ENCODE measurements at places on chromosomes 3 and 15.

DNA sequence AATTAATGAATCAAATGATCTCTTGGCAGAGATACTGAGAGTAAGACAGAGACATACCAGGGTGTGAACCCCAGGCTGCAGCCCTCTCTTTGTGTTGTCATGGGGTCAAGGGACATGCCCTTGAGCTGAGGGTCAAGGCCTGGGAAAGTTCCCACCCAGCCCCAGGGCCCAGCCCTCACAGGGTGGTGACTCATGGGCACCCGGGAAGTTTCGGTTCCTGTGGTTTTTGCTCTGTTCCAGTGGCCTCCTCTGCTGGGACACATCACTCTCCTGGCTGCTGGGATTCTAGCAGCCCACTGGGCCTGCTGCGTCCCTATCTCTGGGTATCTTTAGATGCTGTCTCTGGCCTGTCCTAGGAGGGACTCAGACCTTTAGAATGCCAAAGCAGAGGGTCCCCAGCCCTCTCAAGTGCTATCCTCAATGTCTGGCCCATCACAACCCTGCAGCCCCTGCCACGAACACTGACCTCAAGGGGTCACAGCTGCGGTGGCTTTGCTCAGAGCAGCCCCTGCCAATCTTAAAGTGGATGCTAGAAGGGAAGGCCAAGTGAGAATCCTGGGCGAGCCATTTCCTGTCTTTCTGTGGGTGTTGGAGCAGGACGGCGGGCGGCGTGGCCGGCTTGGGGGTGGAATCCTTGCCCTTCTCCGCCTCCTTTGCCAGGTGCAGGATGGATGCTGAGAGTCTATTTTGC lies 148.4 kb upstream of the TLE3 start:
- DNase-seq: no peak

DNA sequence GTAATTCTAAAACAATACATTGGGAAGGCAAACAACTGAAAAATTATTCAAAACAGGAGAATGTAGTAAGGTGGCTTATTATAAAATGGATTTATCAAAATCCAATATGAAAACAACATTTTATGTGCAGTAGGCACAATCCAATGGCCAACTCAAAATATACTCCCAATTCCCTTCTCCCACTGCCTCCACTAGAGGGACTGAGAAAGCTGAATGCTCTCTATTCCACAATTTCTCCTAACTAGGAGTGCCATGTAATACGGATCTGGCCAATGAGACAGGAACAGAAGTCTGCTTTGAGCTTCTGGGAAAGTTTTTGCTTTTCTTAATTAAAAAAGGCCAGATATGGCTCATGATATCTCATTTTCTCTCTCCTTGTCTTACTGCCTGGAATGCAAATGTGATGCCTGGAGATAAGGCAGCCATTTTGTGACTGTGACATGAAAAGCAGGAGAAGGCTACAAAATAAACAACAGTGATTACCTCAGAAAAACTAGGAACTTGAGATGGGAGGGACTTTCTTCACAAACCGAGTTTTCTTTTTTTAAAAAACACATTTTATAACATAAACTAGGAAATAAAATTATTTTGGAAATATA lies 18.8 kb upstream of the VGLL4 start:
- DNase-seq: no peak

DNA sequence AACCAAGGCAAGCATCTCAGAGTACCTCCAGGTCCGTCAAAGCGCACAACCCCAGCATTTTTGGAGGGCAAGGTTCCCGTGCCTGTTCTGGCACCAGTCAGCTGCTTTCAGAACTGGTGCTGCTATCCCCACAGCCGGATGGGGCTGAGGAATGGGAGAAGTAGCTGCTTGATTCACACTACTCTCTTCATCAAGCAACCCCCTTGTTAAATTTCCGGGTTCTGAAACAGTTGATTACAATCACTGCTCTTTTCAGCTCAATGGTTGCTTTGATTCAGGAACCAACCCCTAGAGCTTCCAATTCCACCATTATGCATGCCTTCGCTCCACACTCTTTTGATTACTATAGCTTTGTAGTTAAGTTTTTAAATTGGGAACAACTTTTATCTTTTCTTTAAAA lies 12.3 kb upstream of the UBA7 start:
- DNase-seq: no peak

GRCh38 chr3:133208184-133208583 lies 170.0 kb downstream of the TMEM108 start:
- DNase-seq: no peak

- DNase-seq: peak; percentile 82
These were observed 136.9 kb upstream of the TOPAZ1 start for GRCh38 chr3:44104668-44105321.

DNA sequence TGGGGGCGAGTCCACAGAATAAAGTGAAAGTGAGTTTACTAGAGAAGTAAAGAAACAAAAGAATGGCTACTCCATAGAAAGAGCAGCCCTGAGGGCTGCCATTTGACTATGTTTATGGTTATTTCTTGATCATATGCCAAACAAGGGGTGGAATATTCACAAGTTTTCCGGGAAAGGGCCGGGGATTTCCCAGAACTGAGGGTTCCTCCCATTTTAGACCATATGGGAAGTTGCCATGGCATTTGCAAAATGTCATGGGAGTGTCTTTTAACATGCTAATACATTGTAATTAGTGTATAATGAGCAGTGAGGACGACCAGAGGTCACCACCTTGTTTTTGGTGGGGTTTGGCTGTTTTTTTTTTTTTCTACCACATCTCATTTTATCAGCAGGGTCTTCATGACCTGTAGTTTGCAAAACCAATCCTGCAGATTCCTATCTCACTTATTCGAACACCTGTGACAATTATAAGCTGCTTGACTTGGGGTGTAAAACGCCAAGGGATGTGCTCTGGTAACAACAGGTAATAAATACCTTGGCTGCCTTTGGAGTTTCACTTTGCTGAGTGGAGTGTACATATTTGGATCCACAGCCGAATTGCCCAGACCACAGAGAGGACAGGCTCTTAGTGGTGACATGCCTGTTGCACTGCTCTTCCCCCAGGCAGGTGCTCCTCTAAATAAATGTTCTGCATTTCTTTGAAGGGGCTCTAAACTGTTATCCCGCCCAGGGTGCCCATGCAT lies 43.6 kb downstream of the C2CD4B start:
- DNase-seq: no peak

GRCh38 chr3:13547591-13548371 lies 1.1 kb upstream of the FBLN2 start:
- no peak for DNase-seq

- no peak for DNase-seq
These were observed 165.2 kb downstream of the RORA start for GRCh38 chr15:61063875-61064320.

- DNase-seq: no peak
These were observed 936 bp downstream of the KIF7 start for GRCh38 chr15:89654301-89654761.

GRCh38 chr3:112115806-112116383 lies 17.2 kb downstream of the GCSAM start:
- no peak for DNase-seq

DNA sequence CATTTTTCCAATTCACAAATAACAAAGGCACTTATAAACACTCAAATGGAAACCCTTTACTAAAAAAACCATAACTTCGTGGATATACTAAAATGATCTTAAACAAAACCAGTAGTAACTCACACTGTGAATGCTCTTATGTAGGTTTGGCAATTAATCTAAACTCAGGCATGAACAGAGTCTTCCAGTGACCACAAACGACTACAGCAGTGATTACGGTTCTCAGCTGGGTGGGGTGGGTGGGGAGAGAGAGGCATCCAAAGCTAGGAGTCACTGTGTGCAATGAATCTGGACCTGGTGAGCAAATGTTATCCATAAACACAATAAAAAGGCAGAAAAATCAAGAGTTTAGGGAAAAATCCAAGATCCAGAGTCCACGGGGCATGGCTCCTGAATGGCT lies 21.3 kb downstream of the SLC12A8 start:
- DNase-seq: no peak

DNA sequence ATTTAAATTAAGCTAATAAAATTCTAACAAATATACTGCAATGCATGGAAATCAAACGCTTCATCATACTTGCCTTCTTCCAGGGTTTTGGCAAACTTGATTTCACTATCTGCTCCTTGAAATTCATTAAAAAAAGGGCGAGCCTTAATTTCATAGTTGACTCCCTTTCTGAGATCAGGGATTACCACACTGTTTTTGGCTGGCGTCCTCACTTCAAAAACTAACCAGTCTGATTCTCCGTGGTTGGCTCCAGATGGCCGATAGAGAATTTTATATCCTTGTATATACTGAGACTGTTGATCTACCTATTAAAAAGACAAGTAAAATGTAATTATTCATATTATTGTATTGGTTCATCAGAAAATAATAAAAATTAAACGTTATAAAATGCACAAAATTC lies 1106.8 kb downstream of the ROBO1 start:
- no peak for DNase-seq

DNA sequence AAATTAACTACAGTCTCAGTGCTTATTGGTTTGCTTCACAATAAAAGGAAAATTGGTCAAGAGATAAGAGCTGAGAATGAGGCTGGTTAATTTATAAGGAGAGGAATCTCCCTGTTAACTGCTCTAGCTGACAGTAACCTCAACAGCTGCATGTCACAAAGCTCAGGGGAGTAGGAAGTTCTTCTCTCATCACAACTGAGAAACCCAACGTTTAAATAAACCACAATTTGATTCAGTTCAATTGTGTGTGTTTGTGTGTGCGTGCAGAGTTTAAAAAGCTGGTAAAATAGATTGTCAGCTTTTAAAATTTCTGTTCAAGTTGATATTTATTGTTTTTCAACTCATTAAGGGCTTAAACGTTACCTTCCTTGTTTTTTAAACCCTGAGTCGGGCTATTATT lies 3.5 kb upstream of the TGFBR2 start:
- DNase-seq: no peak

DNA sequence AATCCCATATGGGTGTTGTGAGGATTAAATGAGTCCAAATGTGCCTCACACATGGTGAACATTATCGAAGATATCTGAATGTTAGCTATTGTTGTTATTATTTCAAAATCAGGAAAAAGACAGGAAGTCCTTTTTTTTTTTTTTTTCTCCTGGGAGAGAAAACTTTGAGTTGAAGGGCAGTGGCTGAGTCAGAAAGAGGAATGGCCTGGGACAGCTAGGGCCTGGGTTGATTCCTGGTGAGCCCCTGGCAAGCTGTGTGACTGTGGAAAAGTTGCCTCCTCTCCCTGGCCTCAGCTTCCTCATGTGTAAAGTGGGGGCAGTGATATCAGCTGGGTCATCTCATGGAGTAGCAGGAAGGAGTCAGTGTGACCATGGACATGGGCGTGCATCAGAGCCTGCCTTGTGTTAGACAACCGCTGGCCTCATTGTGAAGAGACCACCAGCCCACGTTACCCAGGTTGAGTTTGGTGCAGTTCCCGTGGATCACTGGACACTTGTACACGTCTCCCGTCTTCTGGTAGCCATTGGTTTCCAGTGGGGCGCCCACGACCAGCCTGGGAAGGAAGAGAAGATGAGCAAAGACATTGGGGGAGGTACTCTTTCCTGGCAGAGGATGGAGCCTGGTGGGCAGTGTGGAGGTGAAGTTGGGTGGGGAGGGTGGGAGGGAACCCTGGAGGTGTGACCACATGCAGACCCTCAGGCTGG lies 63.1 kb downstream of the ITGA11 start:
- DNase-seq: no peak

- DNase-seq: no peak
These were observed 47.5 kb upstream of the SKOR1 start for GRCh38 chr15:67777773-67778172.

DNA sequence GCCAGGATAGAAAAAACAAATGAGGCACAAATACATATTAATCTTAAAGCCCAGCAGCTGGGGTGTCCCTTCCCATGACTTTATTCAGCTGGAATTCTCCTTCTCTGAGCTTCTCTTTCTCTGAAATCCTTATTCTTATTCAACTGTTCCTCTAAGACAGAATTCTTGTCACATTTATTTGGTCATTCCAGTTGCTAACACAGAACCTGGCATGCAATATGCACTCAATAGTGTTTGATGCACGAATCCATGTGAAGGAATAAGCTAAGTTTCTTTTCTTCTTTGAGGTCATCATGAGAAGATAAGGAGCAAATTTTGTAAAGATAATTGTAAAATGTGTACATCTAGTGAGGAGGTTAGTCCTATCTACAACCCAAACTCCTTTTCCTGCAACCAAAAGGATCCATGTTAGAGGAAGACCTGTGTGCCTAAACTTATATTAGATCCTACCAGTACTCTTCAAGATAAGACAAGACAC lies 154.2 kb upstream of the KCNMB2 start:
- DNase-seq: no peak

- no peak for DNase-seq
These were observed 43.1 kb downstream of the SCAP start for GRCh38 chr3:47432673-47433072.

DNA sequence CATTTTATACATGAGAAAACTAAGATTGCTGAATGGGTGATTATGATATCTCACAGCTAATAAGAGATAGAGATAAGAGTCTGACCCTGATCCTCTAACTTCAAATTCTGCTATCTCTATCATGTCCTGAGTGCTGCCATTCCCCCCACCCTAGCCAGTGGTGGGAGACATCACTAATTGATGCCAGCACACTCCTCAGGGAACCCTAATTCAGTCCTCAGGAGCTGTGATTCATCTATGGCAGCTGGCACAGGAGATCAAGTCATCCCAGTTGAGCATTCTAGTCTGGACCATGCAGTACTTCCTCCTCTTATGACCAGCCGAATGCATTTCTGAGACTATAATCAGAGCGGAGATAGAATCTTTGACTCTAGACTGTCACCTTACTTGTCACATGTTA lies 71.9 kb downstream of the SYNM start:
- no peak for DNase-seq

DNA sequence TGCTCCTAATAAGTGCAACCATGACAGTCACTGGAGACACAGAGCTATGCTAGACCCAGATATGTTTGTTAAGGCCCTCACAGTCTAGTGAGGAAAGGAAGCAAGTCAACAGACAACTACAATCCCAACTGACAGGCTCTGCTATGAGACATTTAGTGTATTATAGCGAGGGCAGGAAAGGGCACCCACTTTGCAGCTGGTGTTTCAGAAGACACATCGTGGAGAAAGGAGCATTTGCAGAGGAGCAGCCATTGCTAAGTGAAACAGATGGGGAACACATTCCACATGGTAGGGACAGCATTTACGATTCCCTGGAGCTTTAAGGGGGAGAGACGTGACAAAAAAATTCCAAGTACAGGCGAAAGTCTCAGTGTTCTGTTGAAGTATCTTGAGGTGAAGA lies 685.6 kb downstream of the AGBL1 start:
- no peak for DNase-seq

- no peak for DNase-seq
These were observed 45.2 kb upstream of the CADPS start for GRCh38 chr3:62920466-62920784.

DNA sequence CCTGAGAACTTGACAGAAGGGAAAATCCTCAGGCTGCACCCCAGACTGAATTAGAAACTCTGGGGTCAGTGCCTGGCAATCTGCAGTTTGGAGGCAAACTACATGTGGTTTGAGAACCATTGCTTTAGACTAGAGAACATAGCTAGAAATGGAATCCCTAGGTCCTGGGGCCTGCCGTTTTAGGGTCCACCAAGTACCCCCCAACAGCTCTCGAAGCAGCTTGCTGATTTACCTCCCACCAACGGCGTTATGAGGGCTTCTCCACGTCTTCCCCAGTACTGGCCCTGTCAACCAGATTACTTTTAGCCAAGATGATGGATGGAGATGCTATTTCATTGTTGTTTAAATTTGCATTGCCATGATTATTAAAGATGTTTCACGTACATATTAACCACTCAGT lies 272.5 kb downstream of the XXYLT1 start:
- no peak for DNase-seq

Measured in activated CD4-positive, alpha-beta T cell treated with anti-CD3 and anti-CD28 coated beads, Interleukin-2, Interleukin-6, amounts not matched to agents 100 ng/mL and 50 ng/mL, durations not matched to agents 16 hours and 8 hours (primary cell).